Cortex of kidney (tissue), 1 donor: ENCODE measurements at places on chromosomes 7 and 10.

DNA sequence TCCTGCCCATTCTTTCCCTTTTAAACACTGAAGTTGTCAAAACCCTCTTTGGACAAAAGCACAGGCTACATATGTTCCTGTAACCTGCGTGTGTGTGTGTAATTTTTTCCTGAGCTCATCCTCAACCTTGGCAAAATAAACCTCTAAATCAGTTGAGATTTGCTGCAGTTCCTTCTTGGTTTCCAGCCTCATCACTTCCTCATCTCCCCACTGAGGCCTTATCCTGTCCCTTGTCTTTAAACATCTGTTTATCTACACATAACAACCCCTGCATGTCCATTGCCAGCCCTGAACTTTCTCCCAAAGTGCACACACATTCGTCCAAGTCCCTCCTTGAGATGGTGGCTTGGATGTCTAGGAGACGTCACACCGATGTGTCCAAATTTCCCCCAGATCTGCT is 35.5 kb downstream of the LYZL2 start:
- DNase-seq = no peak

DNA sequence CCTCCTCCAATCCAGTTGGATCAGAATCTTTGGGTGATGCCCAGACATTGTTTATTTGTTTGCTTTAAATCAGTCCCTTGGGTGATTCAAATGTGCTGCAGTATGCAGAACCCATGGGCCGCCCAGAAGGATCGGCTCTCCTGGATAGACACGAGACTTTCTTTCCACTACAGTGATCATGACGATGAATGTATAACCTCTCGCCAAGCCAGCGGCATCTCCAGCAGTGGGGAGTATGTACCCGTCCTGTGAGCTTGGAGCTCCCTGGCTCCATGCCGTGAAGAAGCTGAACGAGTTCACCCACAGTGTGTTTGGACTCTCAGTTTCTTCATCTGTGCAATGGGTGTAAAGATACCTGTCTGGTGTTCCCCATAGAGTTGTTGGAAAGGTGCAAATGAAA is 162.3 kb downstream of the CAMK1D start:
- DNase-seq = no peak

- DNase-seq = no peak
These were observed 183.7 kb downstream of the TRIL start for GRCh38 chr7:28774261-28774988.

- no peak for DNase-seq
These were observed 861.5 kb downstream of the ANKRD7 start for GRCh38 chr7:119086026-119086425.

GRCh38 chr7:103622274-103622673 is 176.3 kb upstream of the SLC26A5 start:
- DNase-seq = no peak

DNA sequence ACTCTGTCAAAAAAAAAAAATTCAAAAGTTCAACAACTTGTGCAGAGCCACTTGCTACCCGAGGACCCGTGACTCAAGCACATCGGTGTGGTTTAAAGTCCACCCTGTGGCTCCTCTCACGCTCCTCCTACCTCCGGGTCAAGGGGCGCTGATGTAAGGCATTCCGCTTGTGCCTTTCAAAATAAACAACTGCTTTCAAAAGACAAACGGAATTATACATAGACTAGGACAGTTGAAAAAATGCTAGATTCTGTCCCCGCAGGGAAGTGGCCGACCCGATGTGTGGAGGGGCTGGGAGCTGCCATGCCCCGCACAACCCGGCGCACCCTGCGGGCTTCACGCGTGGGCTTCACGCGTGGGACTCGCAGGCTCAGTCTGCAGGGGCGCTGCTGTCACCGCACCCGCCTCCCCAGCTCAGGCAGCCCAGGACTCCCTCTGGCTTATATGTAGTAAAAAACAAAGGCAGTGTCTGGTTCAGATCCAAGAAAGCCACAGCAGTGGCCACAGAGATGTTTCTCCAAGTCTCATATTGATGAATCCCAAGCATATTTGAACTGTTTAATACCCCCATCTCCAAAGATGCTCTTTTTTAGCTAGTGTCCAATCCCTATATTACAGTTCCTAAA is 239.7 kb upstream of the INHBA start:
- DNase-seq = no peak

GRCh38 chr10:101014230-101014884 is 14.7 kb downstream of the LZTS2 start:
- no peak for DNase-seq

DNA sequence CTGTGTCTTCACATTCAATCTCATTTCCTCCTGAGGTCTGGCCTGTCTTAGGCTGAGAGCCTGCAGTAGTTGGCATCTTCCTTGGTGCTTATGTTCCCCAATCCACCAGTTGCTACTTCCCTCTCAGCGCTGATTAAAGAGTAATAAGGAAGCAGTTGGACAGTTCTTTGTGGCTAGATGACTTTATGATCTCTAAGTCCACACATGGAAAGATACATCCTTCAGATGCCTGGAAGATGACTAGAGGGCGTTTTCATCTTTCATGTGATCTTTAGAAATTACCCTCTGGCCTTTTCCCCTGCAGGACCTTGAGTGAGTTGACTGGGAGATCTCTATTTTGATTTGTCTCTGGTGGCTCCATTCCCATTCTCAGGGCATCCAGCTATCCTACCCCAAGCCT is 204.5 kb downstream of the GRM3 start:
- DNase-seq = no peak

GRCh38 chr7:131522325-131522930 is 34.0 kb downstream of the PODXL start:
- DNase-seq = no peak

GRCh38 chr10:74612195-74612594 is 214.2 kb upstream of the KAT6B start:
- DNase-seq = no peak

GRCh38 chr7:135784013-135784412 is 35.4 kb upstream of the FAM180A start:
- no peak for DNase-seq

DNA sequence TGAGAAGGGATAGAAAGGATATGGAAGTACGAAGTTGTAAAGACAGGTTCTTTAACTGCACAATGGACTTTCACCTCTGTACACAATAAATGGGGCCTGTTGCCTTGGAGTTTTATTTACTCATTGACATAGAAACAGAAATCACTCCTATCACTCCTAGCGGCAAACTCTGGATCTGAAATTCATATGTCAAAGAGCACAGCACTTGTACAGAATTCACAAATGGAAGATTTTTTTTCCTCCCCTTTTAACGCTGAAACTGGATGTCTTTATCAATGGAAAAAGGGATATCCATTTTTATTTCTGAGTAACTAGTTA is 18.2 kb downstream of the NT5C3A start:
- DNase-seq = no peak

DNA sequence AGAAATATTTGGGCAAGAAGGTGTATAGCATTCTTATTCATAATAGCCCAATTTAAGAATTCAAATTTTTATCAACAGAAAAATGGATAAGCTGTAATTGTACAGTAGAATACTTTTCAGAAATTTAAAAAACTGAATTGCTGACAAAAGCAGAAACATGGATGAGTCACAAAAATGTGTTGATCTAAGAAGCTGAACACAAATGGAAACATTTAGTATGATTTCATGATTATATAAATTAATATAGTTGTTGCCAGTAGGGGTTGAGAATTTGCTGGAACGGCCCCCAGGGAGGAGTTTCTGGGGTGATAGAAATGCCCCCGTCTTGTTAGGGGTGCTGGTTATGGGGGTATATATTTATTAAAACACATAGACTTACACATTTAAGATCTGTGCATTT is 179.1 kb downstream of the KLF6 start:
- DNase-seq = no peak

DNA sequence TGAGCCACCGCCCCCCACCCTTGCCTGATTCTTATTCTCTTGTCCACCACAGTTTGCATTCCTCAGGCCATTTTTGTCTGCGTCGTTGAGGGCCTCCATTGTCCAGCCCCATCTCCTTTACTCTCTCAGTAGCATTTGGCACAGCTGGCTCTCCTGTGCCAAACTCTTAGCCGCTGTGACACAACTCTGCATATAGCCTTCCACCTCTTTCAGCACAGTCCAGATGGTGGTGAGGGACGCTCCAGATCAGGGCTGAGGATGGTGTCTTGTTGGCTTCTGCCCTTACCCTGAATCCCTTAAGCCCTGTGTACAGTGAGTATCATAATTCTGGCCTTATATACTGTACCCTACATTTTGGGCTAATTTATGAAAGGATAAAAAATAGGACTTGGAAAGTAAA is 45.6 kb downstream of the BMPR1A start:
- DNase-seq = no peak

DNA sequence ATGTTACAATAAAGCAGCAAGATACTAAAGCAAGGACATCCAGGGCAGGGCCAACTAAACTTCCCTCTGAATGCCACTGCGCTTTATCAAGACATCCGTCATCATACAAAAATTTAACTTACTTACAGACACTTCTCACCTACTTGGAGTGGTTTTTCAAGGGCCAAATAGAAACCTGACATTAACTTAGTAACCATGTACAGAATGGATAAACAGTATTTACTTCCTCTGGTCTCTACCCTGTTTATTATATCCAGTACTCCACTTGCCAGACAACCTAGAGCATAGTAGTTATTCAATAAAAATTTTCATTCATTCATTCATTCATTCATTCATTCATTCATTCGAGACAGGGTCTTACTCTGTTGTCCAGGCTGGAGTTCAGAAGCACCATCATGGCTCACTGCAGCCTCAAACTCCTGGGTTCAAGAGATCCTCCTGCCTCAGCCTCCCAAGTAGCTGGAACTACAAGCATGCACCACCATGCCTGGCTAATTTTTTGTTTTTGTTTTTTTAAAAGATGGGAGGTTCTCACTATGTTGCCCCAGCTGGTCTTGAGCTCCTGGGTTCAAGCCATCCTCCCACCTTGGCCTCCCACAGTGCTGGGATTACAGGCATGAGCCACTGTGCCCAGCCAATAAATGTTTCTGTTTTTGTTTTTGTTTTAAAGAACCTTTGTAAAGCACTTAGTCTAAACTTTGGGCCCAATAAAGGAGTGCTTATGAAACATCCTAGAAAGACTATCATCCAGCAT is 19.0 kb downstream of the SMURF1 start:
- DNase-seq = no peak

DNA sequence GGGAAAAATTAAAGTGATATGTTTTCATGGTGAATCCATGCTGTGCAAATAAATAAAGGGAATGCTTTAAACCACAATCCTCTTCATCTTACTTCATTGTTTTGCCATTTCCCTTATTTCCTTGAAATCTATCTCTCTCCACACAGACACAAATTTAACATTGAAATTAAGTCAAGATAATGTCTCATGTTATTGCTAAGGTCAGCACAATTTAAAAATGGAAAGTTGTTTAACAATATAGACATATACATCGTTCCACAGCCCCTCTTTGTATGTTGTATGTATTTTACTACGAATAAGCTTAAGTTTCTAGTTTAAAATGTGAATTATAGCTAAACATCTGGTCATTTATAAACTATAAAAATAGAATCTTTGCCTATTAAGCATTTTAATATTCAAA is 256.9 kb downstream of the PLXDC2 start:
- no peak for DNase-seq

DNA sequence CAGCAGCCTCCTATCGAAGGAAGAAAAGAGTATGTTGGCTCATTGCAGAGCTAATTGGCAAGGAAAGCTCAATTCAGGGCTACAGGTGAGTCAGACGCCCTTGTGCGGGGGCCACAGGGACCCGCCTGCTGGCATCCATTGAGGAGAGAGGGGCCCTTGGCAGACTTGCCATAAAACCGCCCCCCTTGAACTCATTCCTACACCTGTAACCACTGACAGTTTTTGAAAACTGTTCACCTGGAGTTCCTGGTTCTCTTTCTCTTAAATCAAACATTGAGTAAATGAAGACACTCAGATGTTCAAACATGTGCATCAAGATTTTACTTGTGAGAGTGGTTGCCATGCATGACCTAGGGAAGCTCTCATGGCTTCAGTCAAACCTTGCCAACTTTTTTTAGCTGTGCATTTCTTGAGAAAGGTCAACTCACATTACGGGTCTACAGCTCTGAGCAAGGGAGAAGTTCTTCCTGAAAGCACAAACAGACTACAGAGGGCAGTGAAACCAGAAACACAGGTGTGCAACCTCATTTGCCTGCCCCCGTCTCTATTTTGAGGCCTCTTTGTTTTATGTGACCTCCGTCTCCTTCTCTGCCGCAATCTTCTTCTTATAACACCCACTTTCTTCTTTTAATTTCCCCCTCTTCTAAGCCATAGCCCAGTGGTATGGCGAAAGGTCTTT is 87.8 kb downstream of the TBXAS1 start:
- DNase-seq = no peak

DNA sequence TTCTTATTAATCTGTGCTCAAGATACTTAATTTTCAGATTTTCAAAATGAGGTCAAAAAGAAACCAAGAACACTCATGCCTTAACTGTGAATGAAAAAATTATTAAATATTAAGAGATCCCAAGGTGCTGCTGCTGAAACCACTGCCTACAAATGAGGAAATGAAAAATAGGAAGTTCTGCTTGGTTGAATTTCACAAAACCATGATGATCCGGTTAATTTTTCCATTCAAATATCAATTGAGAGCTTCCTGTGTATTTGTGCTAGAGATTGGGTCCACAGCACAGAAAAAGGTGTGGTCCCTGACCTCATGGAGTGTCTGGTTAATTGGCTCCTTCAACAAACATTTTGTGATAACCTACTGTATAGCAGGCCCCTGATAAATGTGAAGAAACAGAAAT is 132.7 kb upstream of the YAE1 start:
- DNase-seq = no peak

GRCh38 chr7:974820-975681 is at the start of gene COX19:
Gene COX19, minus strand, starts transcription at chr7:975549. Its CDS starts 40 bp downstream, at chr7:975509.
- DNase-seq = no peak

GRCh38 chr7:41709621-41710020 is 6.7 kb upstream of the INHBA start:
- DNase-seq = no peak
